SK-N-SH (cell line): ENCODE measurements at places on chromosomes 3 and 15. TPM values are rescaled to one million over a fixed set of nuclear protein-coding genes. Genes with fewer than 3 reads are reported as not detected.

- no peaks in the 10 kb centered on the region for H3K36me3 ChIP-seq
These were observed 44.6 kb downstream of the LDHAL6B start for GRCh38 chr15:59251001-59251845.

Gene LRRC3B
- not detected in 2 replicates for polyA plus RNA-seq

Gene CSTA
- polyA plus RNA-seq: not detected in 2 replicates

Gene PIF1
- 12.1 and 12.4 TPM in 2 replicates for polyA plus RNA-seq

Gene NR2F2
- 2.8 and 3.9 TPM in 2 replicates for polyA plus RNA-seq

DNA sequence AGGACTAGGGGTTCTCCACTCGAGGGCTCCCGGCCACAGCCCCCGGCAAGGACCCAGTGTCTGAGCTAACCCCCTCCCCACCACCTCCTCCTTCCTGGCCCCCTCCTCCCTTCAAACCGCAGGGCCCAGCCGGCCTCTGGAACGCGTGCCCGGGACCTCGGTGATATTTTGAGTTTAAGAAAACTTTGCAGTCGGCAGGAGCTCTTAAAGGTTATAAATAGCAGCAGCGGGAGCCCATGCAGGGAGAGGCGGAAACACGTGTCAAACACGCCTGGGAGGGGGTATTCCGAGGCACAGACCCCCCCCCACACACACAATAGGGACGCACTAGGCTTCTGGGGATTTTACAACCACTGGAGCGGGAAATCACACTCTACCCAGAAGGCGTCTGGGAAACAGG, 3.1 kb upstream of the PTH1R start:
- DNase-seq: no peak
- no peak overlapping the region for H3K4me3 ChIP-seq
- peaks cover 15% of the 10 kb centered on the region; the same call in 1 of the 2 replicates for H3K4me1 ChIP-seq
- no peaks in the 10 kb centered on the region for H3K36me3 ChIP-seq
- no peaks in the 10 kb centered on the region for H3K27me3 ChIP-seq

DNA sequence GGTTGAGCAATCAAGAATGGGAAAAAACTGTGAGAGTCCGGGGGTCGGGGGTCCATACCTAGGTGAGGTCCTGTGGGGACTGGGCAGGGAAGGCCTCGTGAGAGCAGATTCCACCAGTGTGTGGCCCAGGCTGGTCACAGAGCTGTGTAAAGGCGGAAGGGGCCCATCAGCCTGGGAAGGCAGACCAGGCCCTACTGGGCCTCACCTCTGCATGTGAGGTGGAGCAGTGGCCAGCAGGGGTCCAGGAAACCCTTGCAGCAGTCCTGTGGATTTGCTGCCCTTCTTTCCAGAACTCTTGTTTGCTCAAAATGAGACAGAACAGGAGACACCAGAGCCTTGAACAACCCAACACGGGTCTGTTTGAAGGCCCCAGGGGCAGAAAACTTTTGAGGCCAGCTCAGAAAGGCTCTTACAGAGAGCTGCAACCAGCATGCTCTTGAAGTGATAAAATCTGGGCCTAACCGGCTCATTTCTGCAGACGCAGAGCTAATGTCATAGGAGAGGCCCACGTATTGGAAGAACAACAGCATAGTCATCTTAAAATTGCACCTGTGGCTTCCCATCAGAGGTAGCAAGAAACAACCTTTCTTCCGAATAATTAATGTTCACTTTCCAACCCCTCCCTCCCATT, 30.3 kb upstream of the HHATL start:
- H3K27me3 ChIP-seq: no peaks in the 10 kb centered on the region; the same call in 1 of the 2 replicates
- H3K36me3 ChIP-seq: no peaks in the 10 kb centered on the region
- no peak for DNase-seq
- H3K27ac ChIP-seq: no peak overlapping the region

- H3K4me1 ChIP-seq: no peaks in the 10 kb centered on the region
- H3K36me3 ChIP-seq: no peaks in the 10 kb centered on the region
- H3K27ac ChIP-seq: no peak overlapping the region
- no peak overlapping the region for H3K4me3 ChIP-seq
- no peak for DNase-seq
- H3K27me3 ChIP-seq: no peaks in the 10 kb centered on the region; the same call in 1 of the 2 replicates
These were observed 32.7 kb upstream of the ZFAND6 start for GRCh38 chr15:80026754-80027153.

Gene MORC1
- polyA plus RNA-seq: not detected in 2 replicates

DNA sequence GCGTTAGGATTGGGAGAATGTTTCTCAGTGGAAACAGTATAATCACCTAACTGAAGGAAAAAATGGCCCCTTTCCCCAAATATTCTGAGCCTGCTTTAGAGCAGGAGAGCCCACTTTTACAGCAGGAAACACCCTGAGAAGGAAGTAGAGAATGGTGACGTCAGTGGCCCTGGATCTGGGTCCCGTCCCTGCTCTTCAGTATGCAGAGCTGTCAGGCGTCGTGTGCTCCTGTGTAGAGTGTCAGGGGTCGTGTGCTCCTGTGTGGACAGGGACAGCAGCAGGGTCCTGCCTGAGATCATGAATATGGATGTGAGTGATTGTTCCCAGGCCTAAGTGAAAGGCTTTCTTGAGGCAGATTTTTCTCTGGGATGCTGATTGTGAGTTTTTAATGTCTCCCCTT, 45.2 kb downstream of the CGNL1 start:
- H3K36me3 ChIP-seq: no peaks in the 10 kb centered on the region
- no peaks in the 10 kb centered on the region for H3K27me3 ChIP-seq
- peaks cover 4% of the 10 kb centered on the region; the same call in 1 of the 2 replicates for H3K4me1 ChIP-seq
- no peak for DNase-seq
- no peak overlapping the region for H3K27ac ChIP-seq

GRCh38 chr3:160601288-160601687, 35.9 kb upstream of the KPNA4 start:
- H3K27me3 ChIP-seq: no peaks in the 10 kb centered on the region
- H3K4me3 ChIP-seq: no peak overlapping the region
- no peak for DNase-seq
- no peak overlapping the region for H3K27ac ChIP-seq

GRCh38 chr3:23961913-23962312, 16.8 kb downstream of the NR1D2 start:
- no peak overlapping the region for H3K4me3 ChIP-seq
- no peaks in the 10 kb centered on the region for H3K27me3 ChIP-seq
- DNase-seq: no peak
- peak overlapping the region; percentile 84; the same call in 1 of the 2 replicates for H3K27ac ChIP-seq

DNA sequence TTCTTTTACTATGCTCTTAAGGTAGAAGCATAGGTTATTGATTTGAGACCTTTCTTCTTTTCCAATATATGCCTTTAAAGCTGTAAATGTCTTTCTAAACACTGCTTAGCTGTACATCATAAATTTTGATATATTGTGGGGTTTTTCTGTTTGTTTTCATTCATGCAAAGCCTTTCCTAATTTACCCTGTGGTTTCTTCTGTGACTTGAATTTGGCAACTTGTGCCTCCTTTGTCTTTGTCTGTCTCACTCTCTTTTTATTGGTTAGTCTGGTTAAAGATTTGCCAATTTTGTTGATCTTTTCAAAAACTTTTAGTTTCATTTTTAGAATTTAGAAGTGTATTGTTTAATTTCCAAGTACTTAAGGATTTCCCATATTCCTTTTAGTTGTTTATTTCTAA, 343.1 kb downstream of the OXSM start:
- H3K27me3 ChIP-seq: no peaks in the 10 kb centered on the region
- no peak for DNase-seq
- no peak overlapping the region for H3K27ac ChIP-seq

DNA sequence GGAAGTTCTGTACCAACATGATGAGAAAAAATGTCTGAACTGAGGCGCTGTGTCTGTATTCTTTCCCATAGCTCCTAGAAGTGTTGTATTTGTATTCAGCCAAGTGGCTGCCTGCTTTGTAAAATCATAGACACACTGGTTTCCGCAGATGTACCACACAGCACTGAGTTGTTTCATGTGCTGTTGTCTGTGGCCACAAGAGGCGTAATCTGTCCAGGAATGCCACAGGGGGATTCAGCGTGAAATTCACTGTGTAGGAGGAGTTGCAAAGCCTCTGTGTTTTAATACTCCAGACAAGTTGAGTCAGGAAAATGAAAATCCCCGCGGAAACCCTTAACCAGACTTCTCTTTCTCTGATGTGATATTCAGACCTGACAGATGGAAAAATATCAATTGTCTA, 462.2 kb downstream of the NSUN3 start:
- no peak overlapping the region for H3K4me3 ChIP-seq
- no peak for DNase-seq
- H3K4me1 ChIP-seq: no peaks in the 10 kb centered on the region; the same call in 1 of the 2 replicates
- no peaks in the 10 kb centered on the region for H3K27me3 ChIP-seq
- H3K36me3 ChIP-seq: no peaks in the 10 kb centered on the region

DNA sequence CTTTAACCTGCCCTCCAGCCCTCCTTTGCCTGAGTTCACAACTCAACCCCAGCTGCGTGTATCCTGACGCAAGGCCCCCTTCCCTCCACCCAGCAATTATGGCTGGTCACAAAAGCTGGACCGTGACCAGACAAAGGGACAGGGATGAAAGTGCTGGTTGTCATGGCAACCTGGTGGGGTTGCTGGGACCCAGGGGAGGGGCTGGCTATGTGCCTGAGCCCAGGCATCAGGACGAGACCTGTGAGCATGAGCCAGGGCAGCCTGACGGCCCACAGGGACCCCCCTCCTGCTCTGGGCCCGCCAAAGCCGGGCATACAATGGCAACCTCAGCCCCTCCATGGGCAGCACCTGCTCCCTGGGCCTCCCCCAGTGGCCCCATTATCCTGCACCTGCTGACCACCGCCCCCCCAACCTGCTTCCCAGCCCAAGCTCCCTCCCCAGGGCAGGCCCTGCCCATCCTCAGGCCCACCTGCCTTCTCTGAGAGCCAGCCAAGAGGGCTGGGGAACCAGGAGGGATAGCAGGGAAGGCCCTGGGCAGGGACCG, 4.5 kb upstream of the DNAH1 start:
- no peaks in the 10 kb centered on the region for H3K36me3 ChIP-seq
- H3K27me3 ChIP-seq: no peaks in the 10 kb centered on the region
- peaks cover 24% of the 10 kb centered on the region for H3K4me1 ChIP-seq
- no peak overlapping the region for H3K4me3 ChIP-seq

GRCh38 chr3:188400494-188401243, 246.7 kb downstream of the LPP start:
- H3K27me3 ChIP-seq: no peaks in the 10 kb centered on the region
- no peak overlapping the region for H3K4me3 ChIP-seq
- H3K4me1 ChIP-seq: no peaks in the 10 kb centered on the region
- DNase-seq: no peak

DNA sequence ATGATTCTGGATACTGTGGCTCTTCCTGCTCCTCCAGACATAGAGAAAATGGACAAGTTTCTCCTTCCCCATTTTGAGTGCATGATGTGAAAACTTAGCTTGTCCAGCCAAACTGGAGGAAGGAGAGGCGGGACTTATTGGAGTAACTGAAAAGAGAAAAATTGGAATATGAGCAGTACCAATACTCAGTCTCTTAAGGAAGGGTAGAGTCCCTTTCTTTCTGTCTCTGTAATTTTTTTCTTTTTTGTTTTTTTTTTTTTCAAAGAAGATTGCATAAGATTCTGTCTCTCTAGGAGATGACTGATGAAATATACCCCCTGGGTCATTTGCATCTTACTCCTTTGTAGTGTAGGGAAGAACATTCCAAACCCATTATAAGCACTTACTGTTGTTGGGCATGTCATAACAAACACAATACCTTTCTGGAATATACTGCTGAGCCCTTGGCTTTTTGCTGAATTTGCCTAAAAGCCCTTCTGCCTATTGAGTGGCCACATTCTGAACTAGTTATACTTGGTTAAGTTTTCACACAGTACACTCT, 498.1 kb upstream of the TPRG1 start:
- H3K4me3 ChIP-seq: no peak overlapping the region
- peaks cover 15% of the 10 kb centered on the region for H3K36me3 ChIP-seq
- no peaks in the 10 kb centered on the region; the same call in 1 of the 2 replicates for H3K4me1 ChIP-seq
- no peak overlapping the region for H3K27ac ChIP-seq
- no peaks in the 10 kb centered on the region for H3K27me3 ChIP-seq

- H3K27ac ChIP-seq: no peak overlapping the region
- H3K4me1 ChIP-seq: peaks cover 7% of the 10 kb centered on the region
- H3K36me3 ChIP-seq: peaks cover 4% of the 10 kb centered on the region; the same call in 1 of the 2 replicates
- H3K27me3 ChIP-seq: no peaks in the 10 kb centered on the region
- DNase-seq: no peak
These were observed 3.7 kb downstream of the TMEM42 start for GRCh38 chr3:44865272-44866035.

GRCh38 chr3:197372047-197372661, 73.7 kb upstream of the DLG1 start:
- no peaks in the 10 kb centered on the region for H3K36me3 ChIP-seq
- H3K27ac ChIP-seq: peak overlapping the region; percentile 48
- no peaks in the 10 kb centered on the region for H3K27me3 ChIP-seq
- DNase-seq: no peak
- peaks cover 3% of the 10 kb centered on the region for H3K4me1 ChIP-seq

Gene FAM107A
- polyA plus RNA-seq: 0.02 TPM in 1 of 2 replicates, not detected in the other

DNA sequence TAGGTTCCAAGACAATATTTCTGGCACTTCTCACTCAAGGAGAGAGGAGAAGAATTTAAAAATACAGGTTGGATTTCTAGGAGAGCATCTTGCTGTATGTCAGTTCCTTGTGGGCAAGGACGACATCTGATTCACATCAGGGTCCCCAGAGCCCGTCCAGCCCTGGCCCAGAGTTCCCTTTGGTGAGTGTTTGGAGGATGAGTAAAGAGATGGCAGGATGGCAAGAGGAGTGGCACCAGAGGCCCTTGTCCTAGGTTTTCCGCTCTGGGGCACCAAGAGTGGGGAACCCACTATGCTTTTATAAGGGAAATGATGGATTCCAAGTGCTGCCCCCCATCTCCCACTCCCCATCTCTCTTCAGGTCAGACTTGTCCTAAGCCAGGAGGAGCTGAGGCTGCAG, 181.8 kb downstream of the TBC1D2B start:
- DNase-seq: no peak
- H3K27me3 ChIP-seq: no peaks in the 10 kb centered on the region
- no peak overlapping the region for H3K4me3 ChIP-seq
- H3K36me3 ChIP-seq: no peaks in the 10 kb centered on the region
- no peak overlapping the region for H3K27ac ChIP-seq
- peaks cover 9% of the 10 kb centered on the region; the same call in 1 of the 2 replicates for H3K4me1 ChIP-seq

- no peaks in the 10 kb centered on the region for H3K27me3 ChIP-seq
- peaks cover 4% of the 10 kb centered on the region; the same call in 1 of the 2 replicates for H3K4me1 ChIP-seq
- peak; percentile 30 for DNase-seq
- H3K4me3 ChIP-seq: no peak overlapping the region
These were observed 326.6 kb upstream of the DPH6 start for GRCh38 chr15:35872577-35872976.

Gene CTXN2
- polyA plus RNA-seq: 0.02 and 0.05 TPM in 2 replicates

Gene RNF168
- 1.8 and 1.9 TPM in 2 replicates for polyA plus RNA-seq

GRCh38 chr3:126284258-126284904, 72.8 kb downstream of the KLF15 start:
- peaks cover 6% of the 10 kb centered on the region; the same call in 1 of the 2 replicates for H3K4me1 ChIP-seq
- no peak for DNase-seq
- H3K27ac ChIP-seq: no peak overlapping the region
- no peak overlapping the region for H3K4me3 ChIP-seq
- no peaks in the 10 kb centered on the region for H3K36me3 ChIP-seq
